ENCODE measurements at places on chromosomes 16 and 17. TPM values are rescaled to one million over a fixed set of nuclear protein-coding genes. Genes with fewer than 3 reads are reported as not detected.

The TNK1 gene
- 1.3 TPM for total RNA-seq

The CHST6 gene
- 0.17 TPM for total RNA-seq

The NUDT7 gene
- 5.8 TPM for total RNA-seq

The SULT1A2 gene
- 0.07 TPM for total RNA-seq

The FTO gene
- total RNA-seq = 39.8 TPM

The MPV17L gene
- total RNA-seq = 5.2 TPM

The KIF18B gene
- total RNA-seq = 36.8 TPM

The CD7 gene
- 0.19 TPM for total RNA-seq

The CHAD gene
- total RNA-seq = not detected

The CCDC200 gene
- not detected for total RNA-seq
